ENCODE measurements at places on chromosomes 2 and 18.

DNA sequence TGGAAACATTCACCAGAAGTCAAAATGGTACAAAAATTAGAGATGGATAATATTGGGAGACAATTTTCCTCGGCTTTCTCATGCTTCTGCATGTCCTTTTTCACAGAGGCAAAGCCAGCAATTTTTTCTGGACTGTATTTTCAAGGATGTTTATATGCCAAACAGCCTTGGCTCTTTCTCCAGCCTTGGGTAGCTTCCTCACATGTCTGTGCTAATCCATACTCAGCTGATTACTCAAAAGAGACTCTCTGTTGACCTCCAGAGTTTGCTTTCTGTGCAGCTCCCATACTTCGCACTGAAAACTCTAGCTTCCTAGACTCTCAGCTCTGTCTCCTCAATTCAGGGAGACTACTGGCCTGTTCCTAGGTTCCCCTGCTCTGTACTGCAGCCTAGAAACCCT, 10.6 kb downstream of the C18orf63 start:
- DNase-seq, result no peak

GRCh38 chr2:121184248-121184862, 100.6 kb downstream of the TFCP2L1 start:
- DNase-seq, result no peak

DNA sequence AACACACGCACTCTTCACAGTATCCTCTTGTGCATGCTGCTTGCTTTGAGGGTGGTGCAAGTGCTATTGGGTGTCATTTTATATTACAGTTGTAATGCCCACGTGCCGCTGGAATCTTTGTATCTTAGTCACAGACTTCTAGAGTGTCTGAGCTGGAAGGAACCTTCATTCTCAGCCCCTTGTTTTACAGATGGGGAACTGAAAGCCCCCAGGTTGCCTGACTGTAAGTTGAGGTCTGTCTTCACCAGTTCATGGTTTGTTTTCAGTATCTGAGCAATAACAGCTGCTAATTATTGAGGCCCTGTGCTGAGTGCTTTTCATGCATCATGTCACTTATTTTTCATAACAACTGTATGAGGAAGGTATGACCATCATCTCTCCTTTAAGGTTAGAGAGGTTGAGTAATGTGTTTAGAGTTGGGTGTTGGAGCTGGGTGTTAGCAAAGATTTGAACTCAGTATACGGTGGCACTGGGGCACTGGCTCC, 77.0 kb downstream of the PRKCE start:
- no peak for DNase-seq

- no peak for DNase-seq
Measured at GRCh38 chr2:41881249-41881648, 166.6 kb upstream of the PKDCC start.

- no peak for DNase-seq
Measured at GRCh38 chr2:23158306-23158705, 226.7 kb upstream of the KLHL29 start.

DNA sequence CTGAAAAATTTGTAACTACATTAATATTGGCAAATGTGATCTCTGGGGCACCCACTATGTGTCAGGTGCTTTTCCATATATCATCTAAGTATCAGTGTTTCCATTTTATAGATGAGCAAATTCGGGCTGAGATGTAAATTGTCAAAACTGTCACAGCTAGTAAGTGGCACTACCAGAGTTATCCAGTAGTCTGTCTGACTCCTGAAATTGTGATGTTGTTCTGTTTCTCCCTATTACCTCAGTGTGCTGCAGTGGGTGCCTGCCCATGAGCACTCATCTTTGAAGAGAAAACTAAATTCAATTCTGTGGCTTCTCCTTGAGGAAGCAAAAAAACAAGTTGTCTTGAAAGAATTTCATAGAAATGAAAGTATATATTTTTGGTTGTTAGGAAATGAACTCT, 467.4 kb upstream of the FANCL start:
- no peak for DNase-seq
